ENCODE measurements at places on chromosomes 4 and X.

DNA sequence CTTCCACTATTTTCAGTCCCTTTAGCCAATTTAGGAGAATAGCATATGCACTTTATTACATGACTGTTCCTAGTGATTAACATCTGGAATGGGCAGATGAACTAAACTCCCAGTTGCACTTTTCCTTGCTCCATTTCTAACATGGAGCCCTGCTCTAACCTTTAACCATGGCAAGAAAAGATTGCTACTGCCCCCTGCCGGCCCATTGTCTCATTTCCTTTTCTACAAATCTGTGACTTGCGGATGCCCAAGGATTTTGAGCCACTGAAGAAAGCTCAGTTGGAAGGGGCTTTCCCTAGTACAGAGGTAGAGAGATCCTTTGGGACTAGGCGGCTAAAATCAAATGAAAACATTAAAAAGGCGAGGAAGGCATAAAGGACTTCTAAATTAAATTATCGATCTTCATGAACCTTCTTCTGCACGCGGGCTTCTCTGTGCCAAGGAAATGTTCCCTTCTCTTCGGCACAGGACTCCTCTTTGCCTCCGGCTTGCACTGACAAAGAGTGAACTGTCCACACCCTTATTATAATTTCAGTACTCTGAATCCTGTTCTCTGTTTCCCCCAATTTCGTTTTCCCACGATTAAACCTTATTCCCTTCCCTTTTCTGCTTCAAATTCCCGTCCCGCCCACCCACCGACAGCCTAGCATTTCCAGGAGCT lies 577 bp upstream of the GLRA2 start:
- no peak overlapping the region for H3K4me3 ChIP-seq
- no peak overlapping the region for H3K27ac ChIP-seq
- H3K36me3 ChIP-seq: no peaks in the 10 kb centered on the region
- H3K4me1 ChIP-seq: no peaks in the 10 kb centered on the region
- no peak for DNase-seq

DNA sequence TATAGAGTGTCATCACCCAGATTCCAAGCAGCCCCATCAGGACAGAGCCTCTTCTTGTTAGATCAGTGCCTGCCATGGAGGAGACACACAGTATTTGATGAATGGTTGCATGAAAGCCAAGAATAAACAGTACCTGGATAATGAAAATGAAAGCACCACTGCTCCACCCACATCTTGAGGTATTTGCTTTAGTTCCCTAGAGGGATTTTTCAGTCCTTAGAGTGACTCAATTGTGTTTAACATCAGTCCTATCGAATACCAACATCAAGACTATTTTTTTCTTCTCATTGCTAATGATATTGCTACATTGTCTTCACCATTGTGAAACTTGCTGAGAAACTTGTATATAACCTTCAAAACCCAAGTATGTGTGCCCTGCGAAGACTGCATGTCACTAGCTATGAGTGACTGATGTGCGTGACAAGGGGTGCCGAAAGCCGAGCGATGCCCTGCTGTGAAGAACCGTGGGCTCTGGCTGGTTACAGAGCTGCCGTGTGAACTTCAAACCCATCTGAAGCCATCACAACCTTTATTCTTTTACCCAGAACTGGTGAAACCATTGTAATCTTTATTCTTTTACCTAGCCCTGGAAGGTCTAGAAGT lies 211.3 kb upstream of the FAT1 start:
- H3K27ac ChIP-seq: no peak overlapping the region
- DNase-seq: no peak
- no peaks in the 10 kb centered on the region for H3K4me1 ChIP-seq

DNA sequence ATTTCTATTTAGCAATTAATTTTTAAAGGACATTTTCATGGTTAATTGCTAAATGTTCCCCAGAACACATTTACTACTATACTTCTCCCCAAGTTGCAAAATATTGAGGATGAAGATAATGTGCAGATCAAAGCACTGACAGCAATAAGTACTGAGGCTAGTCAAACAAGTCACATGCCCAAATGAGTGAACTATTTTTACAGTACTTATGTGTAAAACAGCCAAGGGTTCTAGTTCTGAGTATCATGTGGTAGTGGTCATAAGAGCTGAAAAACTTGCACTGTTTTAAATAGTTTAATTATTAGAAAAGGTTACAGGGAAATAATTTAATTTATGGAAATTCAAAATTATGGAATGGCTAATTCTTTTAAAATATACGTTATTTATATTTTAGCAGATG lies 3.8 kb downstream of the GALNTL6 start:
- no peaks in the 10 kb centered on the region for H3K27me3 ChIP-seq
- no peaks in the 10 kb centered on the region for H3K36me3 ChIP-seq
- no peak overlapping the region for H3K27ac ChIP-seq
- H3K4me3 ChIP-seq: no peak overlapping the region
- H3K4me1 ChIP-seq: no peaks in the 10 kb centered on the region

DNA sequence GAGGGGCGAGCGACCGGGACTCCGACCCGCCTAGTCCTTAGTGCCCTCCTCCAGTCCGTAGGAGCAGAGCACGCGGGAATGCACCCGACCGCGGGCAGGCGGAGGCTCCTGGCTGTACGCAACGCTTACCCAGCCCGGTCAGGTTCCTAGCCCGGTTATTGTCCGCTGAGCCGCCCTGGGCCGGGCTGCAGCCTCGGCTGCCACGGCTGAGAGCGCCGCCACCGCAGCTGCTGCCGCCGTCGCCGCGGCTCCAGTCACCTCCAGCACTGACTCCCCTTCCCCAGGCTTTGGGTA lies at the start of gene AMER1:
Gene AMER1, minus strand, starts transcription at position 268 of the 294 bp plus-strand sequence. CDS start 12,422 bp downstream, outside the sequence.
- H3K27ac ChIP-seq: peak within 1 kb of the TSS; percentile 82
- peaks cover 3% of the 10 kb centered on the region for H3K4me1 ChIP-seq
- no peak for DNase-seq
- no peaks in the 10 kb centered on the region for H3K27me3 ChIP-seq
- peak within 1 kb of the TSS; percentile 72 for H3K4me3 ChIP-seq

GRCh38 chr4:8691151-8691775 lies 98.7 kb downstream of the CPZ start:
- H3K4me3 ChIP-seq: no peak overlapping the region
- no peak for DNase-seq
- no peaks in the 10 kb centered on the region for H3K27me3 ChIP-seq
- H3K27ac ChIP-seq: no peak overlapping the region
- no peaks in the 10 kb centered on the region for H3K4me1 ChIP-seq

GRCh38 chr4:53919535-53919934 lies 144.9 kb downstream of the CHIC2 start:
- no peaks in the 10 kb centered on the region for H3K36me3 ChIP-seq
- no peaks in the 10 kb centered on the region for H3K4me1 ChIP-seq
- H3K27ac ChIP-seq: no peak overlapping the region
- no peaks in the 10 kb centered on the region for H3K27me3 ChIP-seq
- DNase-seq: no peak
- H3K4me3 ChIP-seq: no peak overlapping the region
